ENCODE measurements at places on chromosomes 3 and 15.

DNA sequence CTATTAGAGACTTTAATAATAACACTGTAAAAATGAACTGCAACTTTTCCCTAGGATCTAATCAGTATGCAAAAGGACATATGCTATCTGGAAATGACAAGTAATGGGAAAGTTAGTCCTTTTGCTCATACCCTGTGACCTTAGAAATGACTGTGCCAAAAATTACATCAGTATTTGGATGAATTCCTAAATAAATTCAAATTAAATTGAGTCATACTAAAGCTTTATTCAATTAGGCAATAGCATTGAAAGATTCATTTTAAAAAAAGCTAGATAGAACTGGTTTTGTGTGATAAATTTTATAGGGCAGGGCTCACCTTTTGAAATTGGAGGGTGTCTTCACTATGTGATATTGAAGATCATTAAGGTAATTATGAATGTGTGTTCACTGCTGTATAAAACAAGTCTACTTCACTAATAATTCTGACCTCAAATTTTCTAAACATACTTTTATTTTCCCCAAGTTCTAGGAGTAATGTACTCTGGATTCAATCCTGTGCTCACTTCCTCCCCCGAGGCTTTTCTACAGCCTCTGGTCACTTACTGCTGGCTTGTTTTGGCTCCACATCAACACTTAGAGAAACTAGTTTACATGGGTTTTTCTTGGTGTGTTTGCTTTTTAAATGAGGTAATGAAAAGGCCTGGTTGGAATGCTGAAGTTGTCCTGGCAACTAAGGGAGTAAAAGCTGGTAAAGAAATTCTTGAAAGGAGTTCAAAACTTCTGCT is 44.4 kb upstream of the SPTSSB start:
- no peak for DNase-seq

- no peak for DNase-seq
Observed at GRCh38 chr3:18787441-18787840, 360.9 kb upstream of the KCNH8 start.

DNA sequence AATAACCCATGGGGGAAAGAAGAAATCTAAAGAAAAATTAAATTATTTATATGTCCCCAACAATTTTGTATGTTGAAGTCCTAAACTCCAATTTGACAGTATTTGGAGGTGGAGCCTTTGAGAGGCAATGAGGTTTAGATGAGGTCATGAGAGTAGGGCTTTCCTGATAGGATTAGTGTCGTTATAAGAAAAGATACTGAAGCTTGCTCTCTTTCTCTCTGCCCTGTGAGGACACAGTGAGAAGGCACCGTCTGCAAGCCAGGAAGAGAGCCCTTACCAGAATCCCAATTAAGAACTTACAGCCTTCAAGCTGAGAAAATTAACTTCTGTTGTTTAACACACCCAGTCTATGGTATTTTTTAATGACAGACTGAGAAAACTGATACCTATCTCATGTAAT is 16.1 kb upstream of the OR5AC2 start:
- DNase-seq, result no peak

DNA sequence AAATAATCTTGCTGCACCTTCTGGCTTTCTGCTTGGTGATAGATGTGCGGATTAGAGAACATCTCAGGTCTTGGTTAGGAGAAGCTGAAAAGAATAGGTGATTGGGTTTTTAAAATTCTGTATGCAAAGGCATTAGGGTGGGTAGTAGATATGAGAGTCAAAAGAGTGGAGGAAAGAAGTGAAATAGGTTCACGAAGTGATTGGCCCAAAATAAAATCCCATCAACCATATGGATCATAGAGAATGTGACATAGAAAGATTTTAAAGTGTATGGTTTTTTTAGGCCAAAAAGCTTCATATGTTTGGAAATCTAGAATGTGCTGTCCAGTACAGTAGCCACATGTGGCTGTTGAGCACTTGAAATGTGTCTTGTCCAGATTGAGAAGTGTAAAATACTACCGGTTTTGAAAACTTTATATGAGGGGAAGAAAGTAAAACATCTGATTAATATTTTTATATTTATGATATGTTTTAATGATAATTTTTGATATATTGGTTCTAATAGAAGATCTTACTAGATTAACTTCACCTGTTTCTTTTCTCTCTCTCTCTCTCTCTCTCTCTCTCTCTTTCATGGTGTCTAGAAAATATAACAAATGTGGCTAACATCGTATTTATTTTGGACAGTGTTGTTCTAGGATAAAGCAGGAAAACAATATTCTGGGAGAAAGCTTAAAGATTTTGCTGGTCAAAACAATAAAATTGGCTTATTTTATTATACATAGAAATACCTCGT is 2.9 kb downstream of the MBNL1 start:
- DNase-seq, result no peak

GRCh38 chr15:37107071-37107743 is 6.9 kb upstream of the MEIS2 start:
- no peak for DNase-seq

DNA sequence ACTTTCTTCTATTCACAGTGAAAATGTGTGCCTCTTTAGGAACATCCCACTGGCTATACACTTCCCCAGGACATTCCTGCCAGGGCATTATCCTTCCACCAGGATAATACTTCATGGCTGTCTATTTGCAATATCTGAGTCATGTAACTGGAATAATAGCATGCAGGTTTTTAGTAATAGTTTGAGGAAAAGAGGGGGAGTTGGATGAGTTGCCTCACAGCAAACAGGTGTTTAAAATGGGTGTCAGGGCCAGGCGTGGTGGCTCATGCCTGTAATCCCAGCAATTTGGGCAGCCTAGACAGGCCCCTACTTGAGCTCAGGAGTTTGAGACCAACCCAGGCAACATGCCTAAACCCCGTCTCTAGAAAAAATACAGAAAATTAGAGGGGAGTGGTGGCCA is 585.9 kb downstream of the DIPK2A start:
- DNase-seq, result no peak

GRCh38 chr15:68608206-68608843 is 29.5 kb downstream of the CORO2B start:
- DNase-seq, result no peak

- DNase-seq, result no peak
Observed at GRCh38 chr15:81256916-81257315, 60.2 kb downstream of the IL16 start.

- DNase-seq, result no peak
Observed at GRCh38 chr15:65377105-65377975, 462 bp downstream of the IGDCC3 start.

DNA sequence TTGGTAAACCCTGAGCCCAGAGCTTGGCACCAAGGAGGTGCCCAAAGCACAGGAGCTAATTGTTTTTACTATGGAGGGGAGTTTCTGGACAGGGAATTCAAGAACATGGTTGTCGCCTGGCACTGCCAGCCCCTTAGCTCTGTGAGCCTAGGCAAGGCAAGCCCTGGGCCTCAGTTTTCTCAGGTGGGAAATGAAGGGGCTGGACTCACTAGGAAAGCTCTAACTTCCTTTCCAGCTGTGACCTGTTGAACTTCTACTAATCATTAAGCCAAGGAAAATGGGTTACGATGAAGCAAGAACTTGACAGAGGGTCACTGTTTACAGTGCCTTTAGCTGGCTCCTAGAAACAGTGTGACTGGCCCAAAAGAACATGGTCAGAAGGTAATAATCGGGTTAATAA is 277.2 kb downstream of the SHQ1 start:
- DNase-seq, result no peak

DNA sequence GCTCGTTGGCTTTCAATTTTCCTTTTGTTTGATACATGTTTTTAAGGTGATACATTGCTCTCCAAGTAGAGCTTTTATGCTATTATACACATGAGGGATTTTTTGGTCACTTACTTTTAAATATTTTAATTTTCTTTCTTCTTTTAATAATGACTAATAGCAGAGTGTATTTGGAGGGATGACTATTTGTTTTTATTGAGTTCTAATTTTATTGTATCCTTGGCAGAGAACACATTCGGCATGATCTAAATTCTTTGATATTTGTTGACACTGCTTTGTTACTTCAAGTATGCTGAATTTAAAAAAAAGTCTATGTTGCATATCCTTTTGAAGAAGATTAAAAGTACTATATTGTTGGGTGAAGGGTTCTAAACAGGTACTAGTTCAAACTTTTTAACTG is 149.9 kb upstream of the PDZRN3 start:
- DNase-seq, result no peak

DNA sequence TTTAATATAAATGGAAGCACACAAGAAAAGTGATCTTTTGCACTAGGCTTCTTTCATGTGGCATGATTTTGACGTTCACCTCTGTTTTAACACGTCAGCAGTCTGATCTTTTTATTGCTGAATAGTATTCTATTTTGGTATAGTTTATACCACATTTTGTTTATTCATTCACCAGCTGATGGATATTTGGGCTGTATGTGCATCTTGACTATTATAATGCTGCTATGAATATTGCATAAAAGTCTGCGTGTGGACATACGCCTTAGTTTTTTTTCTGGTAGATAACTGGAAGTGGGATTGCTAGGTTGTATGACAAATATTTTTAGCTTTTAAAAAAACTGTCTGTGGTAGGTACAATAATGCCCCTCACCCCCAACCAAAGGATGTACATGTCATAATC is 14.4 kb downstream of the NAA50 start:
- DNase-seq, result no peak

- no peak for DNase-seq
Observed at GRCh38 chr3:48469046-48469915, 22.7 kb downstream of the ATRIP start.

- no peak for DNase-seq
Observed at GRCh38 chr15:55829826-55830225, 86.9 kb upstream of the PRTG start.

DNA sequence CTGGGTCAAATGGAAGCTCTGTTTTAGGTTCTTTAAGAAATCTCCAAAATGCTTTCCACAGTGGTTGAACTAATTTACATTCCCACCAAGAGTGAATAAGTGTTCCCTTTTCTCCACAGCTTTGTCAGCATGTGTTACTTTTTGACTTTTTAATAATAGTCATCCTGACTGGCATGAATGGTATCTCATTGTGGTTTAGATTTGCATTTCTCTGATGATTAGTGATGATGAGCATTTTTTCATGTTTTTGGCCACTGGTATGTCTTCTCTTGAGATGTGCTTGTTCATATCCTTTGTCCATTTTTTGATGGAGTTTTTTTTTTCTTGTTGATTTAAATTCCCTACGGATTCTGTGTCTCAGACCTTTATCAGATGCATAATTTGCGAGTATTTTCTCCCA is 745.0 kb upstream of the BCHE start:
- no peak for DNase-seq

DNA sequence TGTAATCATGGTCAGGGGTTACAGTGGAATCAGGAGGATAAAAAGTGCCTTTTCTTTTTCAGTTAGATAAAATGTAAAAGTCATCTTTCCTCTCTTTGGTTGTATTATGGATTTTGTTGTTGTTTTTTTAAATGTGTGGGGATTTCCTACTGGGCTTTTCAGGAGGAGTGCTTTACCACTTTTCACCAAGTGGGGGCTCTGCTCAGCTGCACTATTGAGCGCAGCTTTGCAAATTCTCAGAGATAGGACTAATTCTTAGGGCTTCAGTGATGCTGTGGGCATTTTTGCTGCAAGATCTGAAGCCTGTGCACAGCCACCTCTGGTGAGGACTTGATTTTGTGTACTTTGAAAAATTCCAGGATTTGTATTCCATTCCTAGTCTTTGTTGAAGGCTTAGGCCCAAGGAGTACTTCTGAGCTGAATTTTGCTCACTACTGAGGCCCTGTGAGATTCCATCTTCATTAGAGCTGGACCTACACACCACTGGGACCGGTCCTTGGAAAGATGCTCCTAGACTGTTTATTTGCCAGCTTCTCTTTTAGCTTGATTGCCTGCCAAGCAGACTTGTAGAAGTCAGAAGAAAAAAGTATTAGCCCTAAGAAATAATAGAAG is 7.5 kb downstream of the GNB5 start:
- DNase-seq, result no peak

DNA sequence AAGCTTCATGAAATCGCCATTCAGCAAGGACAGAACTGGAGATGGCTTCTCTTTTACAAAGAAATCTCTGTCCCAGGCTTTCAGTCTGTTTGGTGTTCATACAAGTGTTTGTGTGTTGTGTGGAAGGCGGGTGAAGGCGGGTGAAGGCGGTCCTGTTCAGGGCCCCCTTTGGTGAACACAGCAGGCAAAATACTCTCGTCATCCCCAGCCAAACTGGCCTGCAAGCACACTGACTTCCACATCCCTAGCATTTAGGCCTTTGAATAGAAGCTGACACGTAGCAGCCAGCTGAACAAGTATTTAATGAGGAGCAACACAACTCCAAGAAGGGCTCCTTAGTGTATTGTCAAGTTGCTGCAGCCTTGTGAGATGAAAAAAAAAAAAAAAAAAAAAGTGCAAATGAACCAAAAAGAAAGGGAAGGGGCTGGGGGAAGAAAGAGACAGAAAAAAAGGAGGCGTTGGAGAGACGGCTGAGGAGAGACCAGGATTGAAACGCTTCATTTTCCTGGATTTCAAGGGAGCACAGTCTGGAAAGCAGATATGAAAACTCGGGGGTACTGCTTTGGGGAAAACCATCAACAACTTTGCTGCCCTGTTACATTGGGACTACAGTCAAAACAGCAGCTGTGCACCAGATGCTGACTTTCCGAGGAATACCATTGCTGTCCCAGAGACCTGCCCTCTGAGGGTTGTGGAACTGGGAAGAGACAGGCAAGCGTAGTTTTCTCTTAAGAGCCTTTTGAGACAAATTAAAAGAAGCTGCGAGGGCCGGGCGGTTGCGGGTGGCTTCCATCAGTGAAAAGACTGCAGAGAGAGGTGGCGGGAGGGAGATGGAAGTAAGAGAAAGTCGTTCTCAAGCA is 74.6 kb downstream of the TGFBR2 start:
- no peak for DNase-seq

DNA sequence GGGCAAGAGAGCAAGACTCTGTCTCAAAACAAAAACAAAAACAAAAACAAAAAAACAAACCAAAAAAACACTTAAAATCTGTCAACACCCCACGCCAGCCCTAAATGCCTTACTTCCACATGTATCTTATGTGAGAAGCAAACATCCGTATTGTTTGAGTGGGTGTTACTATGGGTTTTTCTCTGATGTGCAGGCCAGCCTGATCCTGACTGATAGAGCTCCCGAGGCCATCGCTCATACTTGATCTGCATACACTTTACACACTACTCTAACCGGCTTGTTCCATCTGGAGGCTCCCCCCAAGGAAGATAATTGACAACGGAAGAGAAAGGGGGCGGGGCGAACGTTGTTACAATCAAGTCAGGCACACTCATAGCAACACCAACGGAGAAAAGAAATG is 237.4 kb downstream of the TBL1XR1 start:
- DNase-seq, result no peak

DNA sequence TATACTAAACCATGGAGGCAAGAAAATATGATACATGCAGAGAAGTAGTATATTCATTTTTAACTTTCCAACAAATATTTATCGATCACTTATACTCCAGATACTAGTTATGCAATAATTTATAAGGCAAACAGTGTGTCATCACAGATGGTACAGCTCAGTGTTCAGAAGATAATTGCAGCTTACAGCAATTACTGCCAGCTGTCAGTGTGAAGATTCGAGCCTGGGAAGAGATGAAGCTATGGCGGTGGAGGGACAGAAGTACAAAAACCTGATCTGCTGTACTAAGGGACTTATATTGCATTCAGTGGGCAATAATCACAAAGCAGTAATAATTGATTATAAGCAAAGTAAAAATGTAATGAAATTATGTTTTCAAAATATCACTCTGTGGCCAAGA is 170.6 kb upstream of the EPHA3 start:
- no peak for DNase-seq

GRCh38 chr3:33482111-33482521 is 41.9 kb upstream of the UBP1 start:
- DNase-seq, result no peak

- no peak for DNase-seq
Observed at GRCh38 chr15:71334873-71335272, 219.6 kb downstream of the THSD4 start.

Measured in stimulated activated CD4-positive, alpha-beta T cell treated with anti-CD3 and anti-CD28 coated beads, Interleukin-15, amount 100 ng/mL, for 1 hour (primary cell).